Stimulated activated CD4-positive, alpha-beta T cell treated with anti-CD3 and anti-CD28 coated beads, Interleukin-15, amount 100 ng/mL, for 48 hours (primary cell): ENCODE measurements at places on chromosomes 1 and 21.

GRCh38 chr1:25443030-25443699 lies 12.5 kb downstream of the MACO1 start:
- DNase-seq, result no peak

- DNase-seq, result no peak
Measured at GRCh38 chr1:47940326-47940725, 56.9 kb downstream of the TRABD2B start.

GRCh38 chr1:104073463-104073902 lies 323.8 kb downstream of the AMY1C start:
- DNase-seq, result no peak

DNA sequence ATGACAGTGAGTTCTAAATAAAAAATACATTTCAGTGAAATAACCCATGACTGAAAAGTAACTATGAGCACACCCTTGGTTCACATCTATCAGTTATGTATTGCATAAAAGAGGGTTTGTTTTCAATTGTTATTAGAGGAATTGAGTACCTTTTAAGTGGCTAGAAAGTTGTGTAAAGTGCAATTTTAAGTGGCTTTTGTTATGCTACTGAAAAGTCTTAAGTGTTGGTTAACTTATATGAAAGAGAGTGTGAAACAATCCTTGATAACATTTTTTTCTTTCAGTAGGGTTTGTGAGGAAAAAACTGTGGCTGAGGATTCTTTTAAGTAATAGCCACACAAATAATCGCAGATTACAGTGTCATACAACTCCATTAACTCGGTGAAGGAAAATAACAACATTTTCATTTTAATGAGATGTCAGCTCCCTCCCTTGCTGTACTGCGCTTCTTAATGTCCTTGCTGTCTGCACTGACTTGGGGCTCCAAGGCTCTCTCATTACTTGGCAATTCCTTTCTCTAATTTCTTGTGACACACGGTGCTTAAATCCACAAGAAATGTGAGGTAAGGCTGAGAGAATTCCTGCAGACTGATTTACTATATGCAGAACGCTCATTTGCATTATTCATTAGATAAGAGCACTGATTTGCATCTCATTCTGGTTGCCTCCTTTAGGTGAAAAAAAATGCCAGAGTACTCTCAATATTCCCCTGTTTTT lies 40.6 kb downstream of the NTNG1 start:
- no peak for DNase-seq

GRCh38 chr1:224333309-224333926 lies 3.4 kb upstream of the NVL start:
- DNase-seq, result no peak

DNA sequence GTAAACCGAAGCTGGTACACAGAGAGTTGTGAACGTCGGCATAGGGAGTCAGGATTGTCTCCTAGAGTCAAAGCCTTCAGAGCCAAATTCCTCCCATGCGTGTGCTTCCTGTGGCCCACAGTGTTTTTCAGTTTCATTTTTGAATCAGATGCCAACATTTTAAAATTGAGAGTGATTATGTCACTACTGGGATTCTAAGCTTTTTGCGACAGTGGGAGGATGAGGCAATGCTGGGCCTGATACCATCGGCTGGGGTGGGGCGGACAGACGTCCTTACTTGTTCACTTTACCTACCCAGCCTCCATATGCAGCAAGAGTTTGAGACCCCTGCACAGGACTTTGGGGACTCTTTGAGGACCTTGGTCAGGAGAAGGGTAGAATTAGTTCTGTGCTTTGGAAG lies 1.3 kb upstream of the KLHDC7A start:
- DNase-seq, result no peak

DNA sequence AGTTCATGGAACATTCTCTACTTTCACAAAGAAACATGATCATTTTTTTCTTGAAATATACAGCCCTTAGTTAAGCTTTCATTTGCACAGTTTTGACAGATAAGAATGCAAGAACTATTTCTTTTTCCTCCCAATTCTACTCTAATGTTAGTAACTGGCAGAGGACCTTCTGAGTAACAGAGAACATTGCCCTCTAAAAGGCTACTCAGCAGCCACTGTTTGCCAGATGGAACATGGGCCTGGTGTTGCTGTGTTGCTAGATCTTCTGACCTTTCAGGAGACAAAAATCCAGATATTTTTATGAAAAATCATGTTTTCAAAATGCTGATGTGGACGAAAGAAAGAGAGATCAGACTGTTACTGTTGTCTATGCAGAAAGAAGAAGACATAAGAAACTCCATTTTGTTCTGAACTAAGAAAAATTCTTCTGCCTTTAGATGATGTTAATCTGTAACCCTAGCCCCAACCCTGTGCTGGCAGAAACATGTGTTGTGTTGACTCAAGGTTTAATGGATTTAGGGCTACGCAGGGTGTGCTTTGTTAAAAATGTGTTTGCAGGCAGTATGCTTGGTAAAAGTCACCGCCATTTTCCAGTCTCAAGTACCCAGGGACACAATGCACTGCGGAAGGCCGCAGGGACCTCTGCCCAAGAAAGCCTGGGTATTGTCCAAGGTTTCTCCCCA lies 2.9 kb upstream of the PRDX6 start:
- DNase-seq, result no peak

DNA sequence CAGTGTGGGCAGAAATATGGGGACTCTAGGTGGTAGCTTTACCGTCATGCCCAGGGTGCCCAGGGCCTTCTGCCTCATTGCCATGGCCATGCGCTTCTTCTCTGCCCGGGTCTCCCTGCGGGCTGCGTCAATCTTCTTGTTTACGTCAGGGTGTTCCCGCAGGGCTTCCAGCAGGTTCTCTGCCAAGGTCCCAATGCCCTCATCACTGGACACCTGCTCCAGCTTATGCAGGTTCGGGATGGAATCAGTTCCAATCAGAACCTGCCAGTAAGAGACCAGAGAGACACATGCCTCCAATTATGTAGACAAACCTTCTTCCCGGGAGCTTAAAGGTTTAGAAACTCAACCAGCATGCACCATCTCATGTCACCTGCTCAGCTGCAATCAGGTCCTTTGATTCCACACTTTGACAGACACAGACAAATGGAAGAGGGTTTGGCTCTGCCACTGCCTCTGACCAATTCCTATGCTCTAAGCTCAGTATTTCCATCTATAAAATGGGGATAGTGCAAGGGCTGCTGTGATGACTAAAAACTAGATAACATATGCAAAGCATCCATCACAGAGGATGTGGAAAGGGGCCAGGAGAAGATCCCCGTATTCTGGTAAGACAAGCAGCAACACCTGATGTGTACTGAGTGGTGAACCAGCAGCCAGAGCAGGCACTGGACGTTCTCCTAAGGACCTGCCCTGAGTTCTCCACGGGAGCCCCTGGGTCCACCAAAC lies 121.2 kb downstream of the UBR4 start:
- no peak for DNase-seq

DNA sequence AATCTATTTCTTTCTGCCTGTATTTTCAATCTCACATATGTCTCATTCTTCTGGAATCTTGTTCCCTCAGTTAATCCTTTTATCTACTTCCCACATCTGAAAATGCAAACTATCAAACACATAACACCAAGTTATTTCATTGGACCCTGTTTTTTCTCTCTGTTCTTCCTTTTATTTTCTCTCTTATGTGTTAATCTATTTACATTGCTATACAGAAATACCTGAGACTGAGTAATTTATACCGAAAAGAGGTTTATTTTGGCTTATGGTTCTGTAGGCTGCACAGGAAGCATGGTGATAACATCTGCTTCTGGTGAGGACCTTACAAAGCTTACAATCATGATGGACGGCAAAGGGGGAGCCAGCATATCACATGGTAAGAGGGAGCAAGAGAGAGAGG lies 247.6 kb downstream of the TGFB2 start:
- DNase-seq, result no peak

DNA sequence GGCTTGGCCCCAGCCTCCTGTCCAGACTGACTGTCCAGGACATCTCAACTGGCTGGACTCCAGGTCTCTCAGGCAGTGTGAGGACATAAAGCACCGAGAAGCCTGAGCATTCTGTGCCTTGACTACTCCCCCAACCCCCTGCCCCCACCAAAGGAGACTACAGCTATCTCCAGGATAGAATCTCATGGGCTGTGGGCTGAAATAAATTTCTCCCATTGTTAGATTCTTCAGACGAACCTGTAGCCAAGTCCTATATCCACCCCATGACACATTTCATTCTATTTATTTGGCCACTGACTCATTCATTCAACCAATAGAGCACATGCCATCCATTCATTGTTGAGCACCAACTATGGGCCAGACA lies 11.4 kb downstream of the VWA5B1 start:
- no peak for DNase-seq

- DNase-seq, result no peak
Measured at GRCh38 chr1:89273324-89273778, 691 bp upstream of the GBP5 start.

GRCh38 chr1:16276302-16277030 lies 39.5 kb upstream of the CPLANE2 start:
- DNase-seq, result no peak

- no peak for DNase-seq
Measured at GRCh38 chr1:90919190-90919719, 102.6 kb downstream of the ZNF644 start.

- no peak for DNase-seq
Measured at GRCh38 chr1:83691953-83692500, 306.9 kb downstream of the TTLL7 start.

DNA sequence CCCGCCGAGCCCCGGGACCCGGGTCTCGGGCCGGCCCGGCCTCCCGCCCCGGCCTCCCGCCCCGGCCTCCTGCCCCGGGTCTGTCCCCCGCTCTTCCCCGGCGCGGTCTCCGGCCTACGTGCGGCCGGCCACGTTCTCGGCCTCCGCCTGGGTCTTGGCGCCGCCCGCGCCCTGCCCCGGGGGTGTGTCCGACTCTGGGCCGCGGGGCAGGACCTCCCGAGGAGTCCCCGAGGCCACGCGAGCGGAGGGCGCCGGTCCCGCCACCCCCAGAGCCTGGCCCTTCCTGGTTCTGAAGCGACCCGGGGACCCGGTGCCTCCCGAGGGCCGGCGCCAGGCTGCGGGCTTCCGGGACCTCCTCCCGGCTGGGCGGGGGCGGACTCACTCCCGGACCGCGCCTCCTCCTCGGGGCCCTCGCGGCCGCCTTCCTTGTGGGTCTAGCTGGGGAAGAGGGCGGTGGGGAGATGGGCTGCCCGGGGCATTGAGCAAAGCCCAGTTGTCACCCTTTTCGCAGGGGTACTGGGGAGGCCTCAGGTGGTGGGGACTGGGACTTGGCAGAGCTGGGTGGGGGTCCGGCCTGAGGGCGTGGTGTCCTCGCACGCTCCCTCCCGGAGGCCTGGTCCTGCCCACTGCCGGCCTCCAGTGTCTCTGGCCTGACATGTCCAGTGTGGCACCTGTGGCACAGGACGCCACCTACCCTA lies 558 bp downstream of the PFKL start:
- DNase-seq, result no peak

- no peak for DNase-seq
Measured at GRCh38 chr1:232456714-232457113, 173.2 kb downstream of the SIPA1L2 start.

DNA sequence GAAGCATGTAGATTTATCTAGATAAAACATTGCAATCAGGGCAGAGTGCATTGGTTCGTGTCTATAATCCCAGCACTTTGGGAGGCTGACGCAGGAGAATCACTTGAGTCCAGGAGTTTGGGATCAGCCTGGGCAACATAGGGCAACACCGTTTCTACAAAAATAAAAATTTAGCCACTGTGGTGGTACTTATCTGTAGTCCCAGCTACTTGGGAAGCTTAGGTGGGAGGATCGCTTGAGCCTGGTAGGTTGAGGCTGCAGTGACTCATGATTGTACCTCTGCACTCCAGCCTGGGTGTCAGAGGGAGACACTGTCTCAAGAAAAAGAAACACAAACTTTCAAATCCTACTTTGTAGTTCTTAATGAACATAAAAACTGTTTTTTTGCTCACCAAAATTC lies 64.2 kb upstream of the RCC1 start:
- no peak for DNase-seq

GRCh38 chr1:7654725-7655124 lies 116.4 kb upstream of the VAMP3 start:
- no peak for DNase-seq

GRCh38 chr1:1847061-1847850 lies 43.6 kb downstream of the GNB1 start:
- no peak for DNase-seq

DNA sequence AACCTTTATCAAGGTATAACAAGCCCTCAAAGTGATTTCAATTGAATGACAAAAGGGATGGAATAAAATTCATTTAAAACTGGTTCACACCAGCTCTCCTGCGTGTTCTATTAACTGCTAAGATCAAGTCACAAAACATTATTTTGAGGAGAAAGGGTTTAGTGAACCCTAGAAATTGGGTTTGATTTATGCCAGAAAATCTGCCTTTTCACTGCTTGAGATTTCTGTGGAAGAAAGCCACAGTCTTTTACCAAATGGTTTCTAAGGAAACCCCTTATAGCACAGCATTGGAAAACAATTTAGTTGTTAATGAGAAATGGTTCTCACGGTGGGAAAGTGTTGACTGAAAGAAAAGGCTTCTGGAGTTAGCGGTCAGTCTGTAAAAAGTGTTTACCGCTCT lies 43.6 kb upstream of the DPH5 start:
- no peak for DNase-seq

GRCh38 chr1:97903626-97904025 lies 17.2 kb downstream of the DPYD start:
- DNase-seq, result no peak

GRCh38 chr1:190176776-190177175 lies 300.9 kb downstream of the BRINP3 start:
- no peak for DNase-seq

- DNase-seq, result no peak
Measured at GRCh38 chr1:33032126-33032869, 4.4 kb downstream of the AK2 start.

DNA sequence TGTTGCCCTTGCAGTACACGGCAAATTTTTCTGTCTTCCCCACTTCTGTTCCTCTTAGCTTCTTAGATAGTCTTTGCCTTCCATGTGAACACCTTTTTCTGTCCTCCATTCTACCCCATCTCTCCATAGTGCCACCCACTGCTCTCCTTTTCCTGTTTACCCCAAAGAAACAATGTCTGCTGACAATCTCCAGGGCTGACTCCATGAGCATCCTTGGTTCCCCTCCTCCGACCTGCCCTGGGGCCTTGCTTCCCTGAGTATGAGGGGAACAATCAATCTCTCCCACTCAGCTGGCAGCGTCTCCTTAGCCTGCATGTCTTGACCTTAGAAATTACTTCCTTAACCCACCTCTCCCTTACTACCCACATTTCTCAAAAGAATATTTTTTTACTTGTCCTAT lies 12.3 kb upstream of the MYBPHL start:
- no peak for DNase-seq

- no peak for DNase-seq
Measured at GRCh38 chr1:18009055-18009454, 98.5 kb upstream of the IGSF21 start.
